Activated naive CD4-positive, alpha-beta T cell (primary cell): ENCODE measurements at places on chromosomes 2 and 18.

DNA sequence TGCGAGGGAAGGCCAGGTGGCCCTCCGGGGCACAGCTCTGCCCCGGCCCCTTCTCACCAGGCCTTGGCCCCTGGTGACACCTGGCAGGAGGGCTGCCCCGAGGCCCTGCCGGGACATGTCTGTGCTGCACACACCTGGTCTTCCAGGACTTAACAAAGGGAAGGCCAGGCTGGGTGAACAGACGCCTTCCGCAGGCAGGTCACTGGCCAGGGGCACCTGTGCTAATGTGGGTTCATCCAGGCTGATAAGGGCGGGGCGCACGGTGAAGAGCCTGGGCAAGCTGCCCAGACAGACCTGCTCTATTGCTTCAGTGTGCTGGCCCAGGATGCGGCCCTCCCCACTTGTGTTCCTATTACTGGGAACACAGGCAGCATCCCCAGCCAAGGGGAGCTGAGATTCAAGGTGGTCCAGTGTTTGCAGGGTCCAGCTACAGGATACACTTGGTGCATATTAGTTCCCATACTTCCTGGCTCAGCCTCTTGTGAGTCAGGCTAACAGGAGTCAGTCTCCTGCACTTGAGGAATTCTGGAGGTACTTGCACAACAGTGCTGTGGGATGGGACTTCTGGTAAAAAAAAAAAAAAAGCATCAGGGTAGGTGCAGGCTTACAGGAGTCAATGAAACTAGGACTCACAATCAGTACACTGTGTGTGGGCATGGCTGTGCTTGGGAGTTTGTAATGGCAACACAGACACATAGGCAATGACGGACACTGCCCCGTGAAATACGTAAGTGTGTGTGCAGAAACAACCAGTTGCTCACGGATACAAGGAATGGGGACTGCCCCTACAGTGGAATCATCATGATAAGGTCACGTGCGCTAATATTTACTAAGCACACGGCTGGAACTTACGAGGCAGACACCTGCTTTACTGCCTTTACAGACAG is 261.4 kb downstream of the TWIST2 start:
- DNase-seq, result no peak

DNA sequence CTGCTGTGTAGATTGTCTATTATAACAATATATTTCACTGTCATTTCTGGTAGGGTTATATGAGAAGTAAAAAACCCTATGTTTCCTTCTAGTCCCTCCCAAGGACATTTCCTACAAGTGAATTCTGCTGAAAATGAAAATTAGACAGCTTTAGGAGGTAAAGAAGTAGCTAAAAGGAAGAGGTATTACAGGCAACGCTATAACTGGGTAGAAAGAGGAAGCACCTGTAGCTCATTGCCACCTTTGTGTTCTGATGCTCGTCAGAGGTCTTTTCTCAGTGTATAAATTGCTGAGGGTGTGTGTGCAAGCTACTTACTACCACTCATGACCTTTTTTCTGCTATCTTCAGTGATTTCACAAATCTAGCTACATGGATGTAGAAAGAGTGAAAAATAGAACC is 1.4 kb downstream of the DNAJC10 start:
- no peak for DNase-seq

GRCh38 chr2:182858671-182859070 is 7.8 kb downstream of the FRZB start:
- no peak for DNase-seq

- no peak for DNase-seq
Observed at GRCh38 chr2:1605102-1606045, 138.9 kb downstream of the PXDN start.

DNA sequence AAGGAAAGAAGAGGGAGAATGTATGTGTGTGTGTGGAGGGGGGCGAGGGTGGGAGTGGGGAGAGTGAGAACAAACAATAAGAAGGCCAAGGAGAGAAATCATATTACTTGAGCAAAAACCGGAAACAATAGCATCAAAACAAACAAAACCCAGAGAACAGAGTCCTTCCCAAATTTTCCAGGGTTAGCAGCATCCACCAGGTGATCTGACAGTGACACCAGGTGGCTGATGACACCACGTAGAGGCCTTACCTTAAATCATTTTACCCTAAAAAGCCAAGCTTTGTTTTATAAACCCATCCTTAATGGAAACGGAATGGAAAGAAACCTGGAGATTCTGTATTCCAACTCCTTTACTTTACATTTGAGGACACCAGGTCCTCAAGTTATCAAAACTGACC is 42.9 kb downstream of the CDCA7 start:
- no peak for DNase-seq

- no peak for DNase-seq
Observed at GRCh38 chr18:32520771-32521170, 50.1 kb upstream of the GAREM1 start.

GRCh38 chr2:46010223-46010924 is 286.8 kb upstream of the EPAS1 start:
- no peak for DNase-seq

DNA sequence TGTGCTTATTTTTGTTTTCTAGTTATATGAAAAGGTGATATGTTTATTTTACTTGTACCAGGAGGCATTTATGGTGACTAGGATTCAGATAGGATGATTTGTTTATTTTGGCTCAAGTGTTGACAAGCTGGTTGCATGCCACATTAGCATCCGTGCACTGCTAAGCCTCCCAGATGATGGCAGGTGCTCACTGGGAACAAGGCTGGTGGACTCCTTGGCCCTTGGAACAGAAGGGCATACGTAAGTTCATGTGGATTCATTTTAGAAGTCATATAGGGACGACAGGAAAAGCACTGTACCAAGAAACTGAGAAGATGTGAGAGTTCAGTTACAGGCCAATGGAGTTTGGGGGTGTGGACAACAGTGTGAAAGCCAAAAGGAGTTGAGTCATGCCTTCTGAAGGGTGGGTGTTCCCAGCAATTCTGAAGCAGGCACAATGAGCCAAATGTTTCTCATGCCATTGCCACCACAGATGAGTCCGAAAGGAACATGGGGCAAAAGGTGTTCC is 166.2 kb downstream of the PHLPP1 start:
- no peak for DNase-seq

DNA sequence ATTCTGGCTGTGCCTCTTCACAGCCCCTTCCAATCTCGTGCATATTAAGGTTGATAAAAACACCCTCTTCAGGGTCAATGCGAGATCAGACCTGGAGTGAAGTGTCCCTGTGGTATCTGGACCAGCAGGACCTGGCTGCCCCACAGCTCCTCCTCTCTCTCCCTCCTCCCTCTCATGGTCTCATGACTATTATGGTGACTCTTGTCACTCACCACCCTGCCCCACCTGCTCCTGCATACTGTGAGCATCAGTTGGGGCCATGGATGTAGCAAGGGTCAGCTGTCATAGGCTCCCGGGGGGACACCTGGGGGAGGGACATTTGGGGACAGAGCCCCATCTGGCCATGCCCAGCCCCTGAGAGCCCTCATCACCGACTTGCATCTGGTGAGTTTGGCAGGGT is 50.2 kb downstream of the ODC1 start:
- DNase-seq, result no peak

DNA sequence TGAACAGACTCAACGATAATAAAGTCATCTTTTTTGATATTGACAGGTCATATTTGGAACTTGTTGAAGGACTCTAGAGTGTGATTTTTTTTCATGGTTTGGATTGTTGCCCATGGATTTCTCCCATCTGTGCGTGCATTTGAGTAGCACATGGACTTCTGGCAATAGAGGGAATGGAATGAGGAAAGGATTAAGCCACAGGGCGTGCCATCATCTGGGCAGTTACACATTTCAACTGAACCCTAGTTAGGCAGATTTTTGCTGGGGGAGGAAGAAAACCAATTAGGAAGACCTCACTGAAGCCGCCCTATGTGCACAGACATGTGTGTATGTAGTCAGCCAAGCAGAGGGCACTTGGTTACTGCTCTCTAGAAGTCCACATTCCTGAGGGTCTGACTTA is 72.6 kb downstream of the TPGS2 start:
- DNase-seq, result no peak

DNA sequence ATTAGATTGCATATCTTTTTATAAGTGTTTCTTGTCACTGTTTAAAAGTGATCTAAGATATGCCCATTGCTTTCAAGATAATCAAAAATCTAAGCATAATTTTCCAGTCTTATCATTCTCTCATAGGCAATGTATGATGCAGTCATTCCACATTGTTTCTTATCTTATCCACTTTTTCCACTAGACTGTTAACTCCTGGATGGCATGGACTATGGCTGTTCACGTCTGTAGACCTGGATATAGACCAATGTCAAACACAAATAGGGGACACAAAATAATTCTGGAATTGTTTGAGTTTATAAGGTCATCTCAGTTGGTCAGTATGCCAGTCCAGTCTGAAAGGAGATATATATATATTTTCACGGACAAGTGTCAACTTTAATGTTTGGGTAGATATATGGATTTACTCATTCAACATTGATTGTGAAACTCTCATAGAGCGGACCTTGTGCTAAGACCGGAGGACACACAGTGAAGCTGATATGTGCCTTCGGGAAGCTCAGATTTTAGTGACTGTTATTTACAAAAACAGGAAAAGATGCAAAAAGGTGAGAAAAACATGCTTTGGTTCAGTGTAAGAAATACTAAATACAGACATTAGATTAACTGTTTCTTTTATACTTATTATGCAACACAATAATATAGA is 689.4 kb upstream of the SLC8A1 start:
- DNase-seq, result no peak

- DNase-seq, result no peak
Observed at GRCh38 chr2:127683056-127683455, 7.7 kb upstream of the LIMS2 start.

GRCh38 chr2:26316041-26316440 is 29.9 kb upstream of the SELENOI start:
- no peak for DNase-seq

GRCh38 chr2:41722668-41723369 is 325.0 kb upstream of the PKDCC start:
- DNase-seq, result no peak

DNA sequence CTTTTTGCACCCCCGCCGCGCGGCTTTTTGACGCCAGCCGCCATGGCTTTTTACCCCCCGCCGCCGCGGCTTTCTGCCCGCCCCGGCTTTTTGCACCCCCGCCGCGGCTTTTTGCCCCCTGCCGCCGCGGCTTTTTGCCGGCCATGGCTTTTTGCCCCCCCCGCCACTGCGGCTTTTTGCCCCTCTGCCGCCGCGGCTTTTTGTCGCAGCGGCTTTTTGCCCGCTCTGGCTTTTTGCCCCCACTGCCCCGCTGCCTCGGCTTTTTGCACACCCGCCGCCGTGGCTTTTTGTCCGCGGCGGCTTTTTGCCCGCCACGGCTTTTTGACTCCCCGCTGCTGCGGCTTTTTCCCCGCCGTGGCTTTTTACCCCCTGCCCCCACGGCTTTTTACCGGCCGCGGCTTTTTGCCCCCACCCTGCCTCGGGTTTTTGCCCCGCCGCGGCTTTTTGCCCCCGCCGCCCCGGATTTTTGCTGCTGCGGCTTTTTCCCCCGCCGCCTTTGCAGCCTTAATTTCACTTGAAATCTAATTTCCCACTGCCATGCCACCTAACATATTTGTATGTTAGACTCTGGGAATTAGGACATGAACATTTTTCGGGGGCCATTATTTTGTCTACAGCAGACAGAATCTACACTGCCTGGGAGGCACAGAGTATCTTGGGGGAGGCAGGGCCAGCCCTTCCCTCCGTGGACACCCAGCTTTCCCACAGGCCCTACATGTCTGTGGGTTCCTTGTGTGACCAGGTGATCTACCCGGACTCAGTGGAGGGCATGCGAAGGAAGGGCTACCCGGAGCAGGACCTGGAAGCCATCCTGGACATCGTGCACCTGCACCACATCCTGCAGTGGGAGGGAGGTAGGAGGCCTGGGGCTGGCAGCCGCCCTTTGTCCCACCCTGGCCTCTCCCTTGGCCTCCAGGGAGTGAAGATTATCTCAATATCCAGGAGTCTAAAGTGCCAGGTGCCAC is 3031.0 kb upstream of the TEKT4 start:
- no peak for DNase-seq

DNA sequence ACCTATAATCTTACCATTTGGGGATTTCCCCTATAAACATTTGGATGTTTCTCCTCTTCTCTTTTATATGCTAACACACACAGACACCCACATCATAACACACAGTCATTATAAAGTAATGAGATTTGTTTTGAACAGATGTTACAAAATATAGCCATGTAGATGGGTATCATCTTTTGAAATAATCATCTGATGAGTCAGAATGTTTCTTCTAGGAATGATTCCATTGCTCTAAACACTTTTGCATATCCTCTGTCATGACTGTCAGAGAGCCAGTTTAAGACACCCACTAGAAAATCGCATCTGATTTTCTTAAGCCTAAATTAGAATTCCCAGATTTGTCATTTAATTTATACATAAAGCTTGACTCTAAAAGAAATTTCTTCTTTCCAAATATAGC is 442.6 kb downstream of the CMPK2 start:
- no peak for DNase-seq

DNA sequence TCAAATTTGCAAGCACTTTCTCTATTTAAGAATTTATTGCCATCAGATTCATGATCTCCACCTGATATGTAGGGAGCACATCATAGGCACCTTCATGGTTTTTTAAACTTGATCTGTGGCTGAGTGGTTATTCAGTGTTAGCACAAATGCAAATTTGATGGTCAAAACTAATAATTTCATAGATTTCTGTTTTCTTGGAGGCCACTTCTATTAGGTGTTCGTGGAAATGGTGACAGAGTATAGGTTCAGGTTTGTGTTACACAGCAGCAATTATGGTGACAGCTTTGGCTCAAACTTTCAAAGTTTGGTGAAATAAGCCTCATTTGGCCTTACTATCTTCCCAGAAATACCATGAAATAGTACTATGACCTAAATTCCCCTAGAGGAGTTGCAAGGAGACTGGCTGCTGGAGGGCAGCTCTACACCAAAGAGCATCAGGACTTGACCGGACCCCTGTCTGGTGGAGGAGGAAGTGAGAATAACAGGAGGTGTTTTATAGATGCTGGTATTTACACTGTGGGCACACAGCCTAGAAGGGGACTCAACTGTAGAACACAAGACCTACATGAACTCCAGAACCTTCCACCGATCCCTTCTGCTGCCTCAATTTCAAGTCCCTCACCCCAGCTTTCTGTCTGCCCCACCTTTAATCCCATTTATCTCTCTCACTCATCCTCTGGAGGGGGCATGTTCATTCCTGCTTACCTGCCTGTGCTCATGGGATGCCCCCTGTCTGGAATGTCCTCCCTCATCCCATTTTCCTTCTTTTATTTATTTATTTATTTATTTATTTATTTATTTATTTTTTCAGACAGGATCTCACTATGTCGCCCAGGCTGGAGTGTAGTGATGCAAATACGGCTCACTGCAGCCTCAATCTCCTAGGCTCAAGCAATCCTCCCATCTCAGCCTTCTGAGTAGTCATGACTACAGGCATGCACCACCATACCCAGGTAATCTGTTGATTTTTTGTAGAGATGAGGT is 132.9 kb upstream of the SIX2 start:
- DNase-seq, result no peak

GRCh38 chr2:10220902-10221391 is 81.8 kb upstream of the HPCAL1 start:
- no peak for DNase-seq

GRCh38 chr2:15735484-15736326 is 144.0 kb downstream of the DDX1 start:
- no peak for DNase-seq
